ENCODE measurements at places on chromosomes 11 and 22. TPM values are rescaled to one million over a fixed set of nuclear protein-coding genes. Genes with fewer than 3 reads are reported as not detected.

Gene CYTH4
- total RNA-seq = 7.2 TPM

Gene BRMS1
- total RNA-seq = 55.5 TPM

DNA sequence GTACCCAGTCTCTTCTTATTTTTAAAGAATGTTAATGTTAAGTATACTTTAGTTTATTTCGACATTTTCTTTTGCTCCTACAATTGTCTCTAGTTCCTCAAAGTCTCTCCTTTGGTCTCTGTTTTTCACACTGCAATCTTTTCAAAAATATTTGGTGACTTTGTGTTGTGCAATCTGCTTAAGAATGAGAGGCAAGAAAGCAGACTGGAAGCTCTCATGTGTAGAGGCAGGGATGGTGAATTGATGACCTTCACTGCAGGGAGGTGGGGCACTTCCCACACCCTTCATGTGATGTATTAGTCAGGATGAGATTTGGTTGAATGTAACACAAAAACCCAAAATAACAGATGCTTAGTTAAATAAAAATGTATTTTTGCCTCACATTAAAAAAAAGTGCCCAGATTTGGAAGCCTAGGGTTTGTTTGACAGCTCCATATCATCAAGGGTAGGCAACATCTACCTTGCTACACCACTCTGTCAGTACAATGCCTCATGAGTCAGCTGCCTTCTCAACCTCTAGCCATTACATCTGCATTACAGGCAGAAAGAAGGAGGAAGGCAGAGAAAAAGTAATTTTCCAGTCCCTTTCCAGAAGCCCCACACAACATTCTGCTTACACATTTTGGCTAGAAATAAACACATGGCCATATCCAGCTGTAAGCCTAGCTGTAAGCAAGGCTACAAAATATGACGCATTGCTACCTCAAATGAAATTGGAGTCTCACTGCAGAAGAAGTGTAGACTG, 3.8 kb upstream of the MMP27 start:
- no peak for DNase-seq

DNA sequence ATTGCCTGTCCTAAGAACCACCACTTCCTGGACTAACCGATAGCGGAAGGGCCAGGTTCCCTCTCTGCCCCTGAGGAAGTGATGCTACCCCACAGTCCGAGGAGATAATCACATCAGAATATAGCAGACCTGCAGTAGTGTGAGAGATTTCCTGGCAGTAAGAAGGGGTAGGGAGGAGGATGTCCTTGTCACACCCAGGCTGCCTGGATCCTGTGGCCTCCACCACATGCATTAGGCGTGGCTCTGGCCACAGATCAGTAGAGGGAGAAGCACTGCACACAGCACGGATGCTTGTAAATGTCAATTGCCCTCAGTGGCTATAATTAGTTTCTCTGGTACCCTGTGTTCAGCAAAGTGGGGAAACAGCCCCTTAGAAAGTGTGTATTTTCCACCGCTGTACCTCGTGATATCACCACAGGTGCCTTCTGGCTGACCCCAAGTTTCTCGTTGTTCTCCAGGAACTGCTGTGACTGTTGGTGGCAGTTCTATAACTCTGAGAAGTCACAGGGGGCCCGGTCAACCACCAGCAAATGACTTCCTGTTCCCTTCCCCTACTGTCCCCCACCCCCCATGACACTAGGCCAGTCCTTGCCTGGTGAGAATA, 61.8 kb downstream of the UBASH3B start:
- no peak for DNase-seq

GRCh38 chr22:17922925-17923903, 101.1 kb downstream of the MICAL3 start:
- no peak for DNase-seq

DNA sequence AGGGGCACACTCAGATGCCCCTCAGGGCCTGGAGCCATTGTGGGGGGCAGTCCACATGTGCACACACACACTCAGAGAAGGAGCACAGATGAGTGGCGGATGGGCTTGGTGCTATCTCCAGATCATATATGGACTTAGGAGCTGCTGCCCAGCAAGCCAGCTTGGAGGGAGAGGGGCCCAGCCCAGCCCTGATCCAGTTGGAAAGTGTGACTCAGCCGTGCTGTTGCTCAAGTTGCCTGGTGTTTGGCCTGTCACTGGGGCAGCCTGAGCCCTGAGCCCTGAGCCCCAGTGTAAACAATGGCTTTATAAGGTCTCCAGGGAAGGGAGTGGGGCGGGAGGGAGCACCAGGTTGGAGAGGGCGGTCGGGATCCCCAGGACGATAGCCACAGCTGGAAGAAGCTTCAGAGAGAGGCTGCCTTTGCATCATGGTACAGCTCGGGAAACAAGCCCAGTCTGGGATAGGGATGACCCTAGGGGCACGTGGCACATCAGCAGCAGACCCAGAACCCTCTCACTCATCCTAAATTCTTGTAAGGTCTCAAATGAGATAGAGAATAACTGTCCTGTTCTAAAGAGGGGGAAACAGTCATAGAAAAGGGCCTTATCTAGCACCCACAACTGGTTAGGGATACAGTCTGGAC, 4.8 kb downstream of the SELENOM start:
- DNase-seq = no peak

Gene ABCC8
- total RNA-seq = 2.2 TPM

DNA sequence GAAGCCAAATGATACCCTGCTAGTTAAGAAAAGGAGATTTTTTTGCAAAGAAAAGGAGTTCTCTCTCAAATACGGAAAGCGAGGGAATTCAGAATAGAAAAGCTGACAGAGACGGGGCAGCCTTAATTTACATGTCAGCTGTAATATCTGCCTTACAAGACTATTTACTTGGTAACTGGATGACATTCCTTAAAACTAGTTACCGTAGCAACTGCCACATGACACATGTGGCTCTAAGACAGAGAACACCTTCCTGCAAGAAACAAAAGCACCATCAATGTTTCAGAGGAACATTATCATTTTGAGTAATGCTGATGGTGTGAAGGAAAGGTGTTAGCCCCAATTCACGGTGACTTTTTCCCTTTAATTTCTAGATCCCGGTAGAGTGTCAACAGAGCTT, 222.1 kb downstream of the LRRC4C start:
- no peak for DNase-seq

DNA sequence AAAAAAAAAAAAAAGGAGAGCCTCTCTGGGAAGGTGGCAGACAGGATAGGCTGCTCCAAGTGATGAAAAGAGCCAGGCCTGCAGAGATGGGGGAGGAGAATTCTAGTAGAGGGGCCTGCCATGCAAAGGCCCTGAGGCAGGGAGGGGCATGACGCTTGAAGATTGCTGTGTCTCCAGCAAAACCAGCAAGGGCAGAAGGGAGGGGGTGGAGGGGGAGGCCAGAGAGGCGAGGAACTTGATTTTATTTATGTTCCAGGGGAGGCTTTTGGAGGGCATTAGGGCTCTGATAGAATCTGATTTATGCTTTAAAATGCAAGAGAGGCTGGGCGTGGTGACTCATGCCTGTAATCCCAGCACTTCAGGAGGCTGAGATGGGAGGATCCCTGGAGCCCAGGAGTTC, 16.7 kb upstream of the PACSIN2 start:
- no peak for DNase-seq

GRCh38 chr11:103792981-103793468, 243.4 kb upstream of the DDI1 start:
- no peak for DNase-seq

DNA sequence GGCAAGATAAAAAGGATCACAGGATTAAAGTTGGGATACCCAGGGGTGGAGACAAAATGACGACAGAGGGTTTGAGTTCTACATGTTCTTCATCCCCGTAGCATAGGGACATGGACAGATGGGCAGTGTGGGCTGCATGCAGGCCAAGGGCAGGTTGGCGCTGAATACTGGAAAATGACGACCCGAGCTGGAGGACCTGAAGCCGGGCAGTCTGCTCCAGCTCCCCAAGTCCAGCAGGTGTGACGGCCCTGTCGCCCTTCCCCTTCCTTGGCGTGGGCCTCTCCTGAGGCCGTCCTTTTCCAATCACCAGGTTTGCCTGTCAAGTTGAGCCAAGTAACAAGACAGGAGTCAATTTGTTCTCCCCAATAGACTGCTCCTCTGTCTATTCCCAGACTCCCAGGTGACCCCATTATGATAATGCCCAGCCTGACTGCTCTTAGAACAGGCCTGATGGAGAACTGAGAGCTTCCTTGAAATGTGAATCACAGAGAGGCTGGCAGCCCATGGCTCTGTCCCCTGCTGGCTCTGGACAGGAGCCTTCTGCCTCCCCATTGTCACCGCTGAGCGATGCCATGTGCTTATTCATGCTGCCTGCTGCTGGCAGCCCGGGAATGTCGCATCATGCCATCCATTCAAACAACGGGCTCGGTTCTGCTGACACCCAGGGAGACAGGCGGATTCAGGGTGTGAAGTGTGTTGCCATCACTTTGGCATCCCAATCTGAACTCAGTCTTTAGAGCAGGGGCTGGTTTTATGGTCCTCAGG, 392.1 kb downstream of the NTM start:
- DNase-seq = no peak

Gene FZD4
- total RNA-seq = 31.9 TPM

GRCh38 chr22:28955817-28956216, 72.4 kb downstream of the ZNRF3 start:
- no peak for DNase-seq

GRCh38 chr11:79393362-79394043, 47.3 kb downstream of the TENM4 start:
- DNase-seq = no peak

- no peak for DNase-seq
Observed at GRCh38 chr11:125638315-125638714, 13.4 kb downstream of the CHEK1 start.

Gene CRYBA4
- 0.93 TPM for total RNA-seq

DNA sequence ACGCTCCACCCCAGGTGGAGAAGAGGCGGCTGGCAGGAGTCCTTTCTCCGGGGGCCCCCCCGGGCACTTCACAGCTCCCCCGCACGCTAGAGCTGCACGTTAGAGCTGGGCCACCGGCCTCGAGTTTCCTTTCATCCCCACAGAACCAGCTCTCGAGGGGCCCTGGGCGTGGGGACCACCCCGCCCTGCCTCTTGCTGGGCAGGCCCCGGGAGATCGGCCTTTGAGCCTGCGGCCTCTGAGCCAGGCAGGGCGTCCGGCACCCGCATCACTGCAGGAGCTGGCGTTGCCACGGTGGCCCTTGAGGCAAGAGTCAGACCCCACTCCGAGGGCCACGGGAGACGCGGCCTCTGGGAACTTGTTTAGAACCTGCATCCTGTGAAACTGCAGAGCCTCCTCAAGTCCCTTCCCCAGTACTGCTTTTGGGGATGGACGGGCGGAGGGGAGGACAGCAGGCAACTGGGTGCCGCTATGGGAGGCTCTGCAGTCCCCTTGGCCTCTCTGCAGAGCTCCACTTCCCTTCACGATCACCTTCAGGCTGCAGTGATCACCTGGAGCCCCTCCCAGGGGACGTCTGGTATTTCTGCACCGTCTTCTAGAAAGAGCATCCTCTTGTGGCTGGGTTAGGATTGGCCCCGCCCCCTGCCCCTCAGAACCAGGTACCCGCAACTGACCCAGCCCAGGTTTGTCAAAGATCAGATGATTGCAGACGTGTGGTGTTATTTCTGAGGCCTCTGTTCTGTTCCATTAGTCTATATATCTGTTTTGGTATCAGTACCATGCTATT, 13.9 kb upstream of the GAL start:
- DNase-seq = no peak
